ENCODE measurements at places on chromosomes 7 and 10. TPM values are rescaled to one million over a fixed set of nuclear protein-coding genes. Genes with fewer than 3 reads are reported as not detected.

GRCh38 chr10:12771981-12772760, 229.3 kb downstream of the CCDC3 start:
- DNase-seq, result no peak

- no peak for DNase-seq
Measured at GRCh38 chr7:113076703-113077102, 9.9 kb downstream of the GPR85 start.

DNA sequence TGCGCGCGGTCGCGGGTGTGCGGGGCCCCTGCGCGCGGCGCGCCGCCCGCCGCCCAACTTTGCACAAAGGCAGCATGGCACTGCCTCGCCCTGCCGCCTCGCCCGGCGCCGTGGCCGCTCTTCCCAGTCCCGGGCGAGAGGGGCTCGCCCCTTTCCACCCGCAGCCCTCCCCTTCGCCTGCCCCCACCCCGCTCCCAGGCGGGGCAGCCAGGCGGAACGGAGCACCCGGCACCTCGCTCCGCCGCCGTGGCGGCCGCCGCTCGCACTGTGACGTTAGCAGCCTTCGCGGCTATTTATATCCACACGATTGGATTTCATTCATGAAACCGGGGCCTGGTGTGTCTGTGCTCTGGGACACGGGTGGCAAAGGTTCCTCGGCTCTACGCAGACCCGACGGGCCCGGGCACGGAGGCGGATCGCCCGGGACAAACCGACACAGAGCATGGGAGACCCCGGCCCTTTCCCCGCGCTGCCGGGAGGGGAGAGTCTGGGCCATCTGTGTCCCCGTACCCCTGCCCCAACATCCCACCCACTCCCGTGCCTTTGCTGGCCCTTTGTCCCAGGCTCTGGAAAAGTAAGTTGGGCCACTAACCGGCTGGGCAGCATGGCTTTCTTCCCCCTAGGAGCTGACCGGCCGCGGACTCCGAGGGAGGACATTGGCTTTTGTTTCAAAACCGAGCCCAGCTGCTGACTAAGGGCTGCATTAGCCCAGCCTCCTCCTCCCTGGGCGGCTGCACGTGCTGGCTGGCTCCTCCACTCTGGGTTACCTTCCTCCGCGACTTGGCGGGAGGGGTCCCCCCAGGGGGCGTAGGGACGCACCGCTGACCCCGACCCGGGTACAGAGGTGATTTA, at the start of gene RHOBTB1:
RHOBTB1 (minus strand) TSS at position 128 of the 852 bp plus-strand sequence. CDS start 32,643 bp downstream, outside the sequence.
- peak; percentile 84 for DNase-seq

- DNase-seq, result no peak
Measured at GRCh38 chr7:114988755-114989375, 67.0 kb downstream of the MDFIC start.

- DNase-seq, result no peak
Measured at GRCh38 chr7:7214398-7215347, 32.3 kb downstream of the C1GALT1 start.

DNA sequence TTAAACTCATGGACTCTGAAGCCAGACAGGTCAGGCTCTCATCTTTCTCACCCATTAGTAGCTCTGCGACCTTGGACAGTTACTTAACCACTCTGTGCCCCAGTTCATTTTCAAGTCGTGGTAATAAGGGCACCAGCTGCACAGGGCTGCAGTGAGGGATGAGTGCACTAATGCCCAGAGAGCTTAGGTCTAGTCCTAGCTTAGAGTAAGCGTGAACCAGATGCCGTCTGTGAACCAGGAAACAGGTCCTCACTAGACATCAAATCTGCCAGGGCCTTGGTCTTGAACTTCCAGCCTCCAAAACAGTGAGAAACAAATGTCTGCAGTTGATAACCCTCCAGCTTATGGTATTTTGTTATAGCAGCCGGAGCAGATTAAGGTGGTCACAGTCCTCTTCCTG, 222.4 kb upstream of the PFKP start:
- DNase-seq, result no peak

DNA sequence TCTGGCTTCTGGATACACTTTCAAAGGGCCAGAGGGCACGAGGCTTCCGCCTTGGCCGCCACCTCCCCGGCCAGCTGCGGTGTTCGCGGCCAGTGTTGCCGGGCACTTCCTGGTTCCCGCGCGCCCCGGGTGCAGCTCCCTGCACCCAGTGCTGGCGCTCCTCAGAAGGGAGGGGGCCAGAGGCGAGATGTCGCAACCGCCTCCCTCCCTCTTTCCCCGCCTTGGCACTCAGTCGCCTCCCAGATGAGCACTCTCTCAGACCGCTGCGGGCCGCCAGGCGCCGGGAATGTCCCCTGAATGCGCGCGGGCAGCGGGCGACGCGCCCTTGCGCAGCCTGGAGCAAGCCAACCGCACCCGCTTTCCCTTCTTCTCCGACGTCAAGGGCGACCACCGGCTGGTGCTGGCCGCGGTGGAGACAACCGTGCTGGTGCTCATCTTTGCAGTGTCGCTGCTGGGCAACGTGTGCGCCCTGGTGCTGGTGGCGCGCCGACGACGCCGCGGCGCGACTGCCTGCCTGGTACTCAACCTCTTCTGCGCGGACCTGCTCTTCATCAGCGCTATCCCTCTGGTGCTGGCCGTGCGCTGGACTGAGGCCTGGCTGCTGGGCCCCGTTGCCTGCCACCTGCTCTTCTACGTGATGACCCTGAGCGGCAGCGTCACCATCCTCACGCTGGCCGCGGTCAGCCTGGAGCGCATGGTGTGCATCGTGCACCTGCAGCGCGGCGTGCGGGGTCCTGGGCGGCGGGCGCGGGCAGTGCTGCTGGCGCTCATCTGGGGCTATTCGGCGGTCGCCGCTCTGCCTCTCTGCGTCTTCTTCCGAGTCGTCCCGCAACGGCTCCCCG, at the start of gene FFAR4:
FFAR4 (plus strand) TSS at position 231 of the 842 bp plus-strand sequence; CDS start at position 287, 56 bp downstream.
- DNase-seq, result no peak

- no peak for DNase-seq
Measured at GRCh38 chr10:64091897-64092296, 570.7 kb downstream of the REEP3 start.

SRRM3 gene
- 2.1 TPM for polyA plus RNA-seq

TFR2 gene
- polyA plus RNA-seq, result 0.80 TPM
